Activated T-cell treated with anti-CD3 and anti-CD28 coated beads, Interleukin-2, amount 50 U/mL, for 48 hours (primary cell): ENCODE measurements at places on chromosomes 1 and 21.

DNA sequence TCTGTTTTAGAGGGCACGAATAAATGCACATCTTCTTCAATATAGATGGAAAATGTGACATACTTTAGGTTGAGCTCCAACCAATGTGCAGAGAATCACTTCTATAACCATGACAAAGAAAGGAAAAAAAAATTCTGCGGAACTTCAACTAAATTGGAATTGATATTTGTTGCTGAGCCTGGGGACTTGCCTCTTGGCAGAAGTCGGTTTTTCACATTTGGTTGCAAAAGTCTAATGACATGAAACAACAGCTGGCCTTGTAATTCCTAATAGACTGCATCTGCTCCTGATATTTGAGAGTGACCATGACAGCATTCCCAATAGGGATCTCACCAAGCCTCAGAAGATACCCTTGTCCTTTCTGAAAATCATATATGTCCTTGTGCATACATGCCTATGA is 112.8 kb downstream of the PRRX1 start:
- no peak for DNase-seq

DNA sequence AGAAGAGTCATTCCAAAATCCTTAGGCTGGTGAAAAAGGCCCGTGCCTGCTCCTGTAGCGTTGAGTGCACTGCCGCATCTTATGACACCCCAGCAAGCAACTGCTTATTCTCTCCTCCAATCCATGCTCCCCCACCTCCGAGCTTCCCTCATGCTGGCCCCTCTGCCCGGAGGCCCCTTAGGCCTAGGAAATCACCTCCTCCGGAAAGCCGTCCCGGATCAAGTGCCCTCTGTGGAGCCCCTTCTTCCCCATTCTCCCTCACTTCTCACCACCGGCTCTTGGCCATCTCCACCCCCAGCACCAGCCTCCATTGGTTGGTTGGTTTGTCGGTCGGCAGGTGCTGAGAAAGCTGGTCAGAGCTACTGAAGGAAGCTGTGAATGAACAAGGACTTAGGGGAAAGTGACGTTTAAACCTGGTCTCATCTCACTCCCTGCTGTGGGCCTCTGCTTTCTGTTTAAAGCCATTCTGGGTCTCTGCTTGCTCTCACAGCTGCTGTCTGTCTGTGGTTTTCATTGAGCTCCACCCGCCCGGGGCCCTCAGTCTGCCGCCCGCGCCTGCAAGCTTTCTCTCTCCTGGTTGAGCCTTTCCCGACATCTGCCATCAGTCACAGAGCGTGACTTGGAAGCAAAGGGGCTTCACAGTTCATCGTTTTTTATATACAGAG is 122.2 kb downstream of the KCNN3 start:
- DNase-seq, result peak; percentile 72

GRCh38 chr1:179876300-179876715 is 1.3 kb downstream of the TOR1AIP2 start:
- no peak for DNase-seq

DNA sequence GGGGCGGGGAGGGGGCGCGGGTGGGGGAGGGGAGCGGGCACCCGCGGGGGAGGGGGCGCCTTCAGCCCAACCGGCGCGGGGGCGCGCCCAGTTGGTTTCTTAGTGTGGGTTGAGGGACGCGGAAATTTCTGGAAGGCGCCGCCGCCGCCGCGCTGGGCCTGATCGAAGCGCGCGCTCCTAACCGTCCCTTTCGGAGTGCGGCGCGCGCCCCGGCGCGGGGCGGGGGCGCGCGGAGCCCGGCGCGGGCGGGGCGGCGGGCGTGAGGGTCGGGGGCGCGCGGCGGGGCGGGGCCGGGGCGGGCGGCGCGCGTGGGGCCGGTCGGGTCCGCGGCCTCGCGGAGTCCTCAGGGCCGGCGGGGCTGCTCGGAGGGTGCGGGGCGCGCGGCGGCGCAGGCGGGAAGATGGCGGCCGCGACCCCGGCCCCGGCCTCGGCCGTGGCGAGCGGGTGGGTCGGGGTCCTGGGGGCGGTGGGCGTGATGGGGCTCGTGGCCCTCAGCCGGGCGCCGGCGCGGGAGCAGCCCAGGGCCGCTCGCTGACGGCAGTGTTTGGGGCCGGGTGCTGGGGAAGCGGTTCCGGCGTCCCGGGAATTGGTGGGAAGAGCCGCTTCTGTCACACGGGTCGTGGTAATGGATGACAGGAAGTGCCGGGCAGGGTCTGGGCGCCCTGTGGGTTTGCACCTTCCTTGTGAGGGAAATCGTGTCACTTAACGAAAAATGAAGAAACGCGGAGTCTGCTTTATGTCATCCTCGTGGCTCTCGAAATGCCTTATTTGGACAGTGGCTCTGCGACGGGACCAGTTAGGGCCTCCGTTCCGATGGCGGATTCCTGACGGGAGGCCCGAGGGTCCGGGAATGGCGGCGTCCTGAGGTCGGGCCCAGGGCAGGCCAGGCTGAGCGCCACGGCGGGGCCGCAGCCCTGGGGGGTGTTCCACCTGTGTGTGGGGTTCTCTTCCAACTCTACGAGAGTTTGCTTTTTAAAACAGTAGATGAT is 764 bp downstream of the PKNOX1 start:
- DNase-seq, result peak; percentile 60

GRCh38 chr1:162844153-162844552 is 16.8 kb downstream of the CCDC190 start:
- DNase-seq, result no peak

DNA sequence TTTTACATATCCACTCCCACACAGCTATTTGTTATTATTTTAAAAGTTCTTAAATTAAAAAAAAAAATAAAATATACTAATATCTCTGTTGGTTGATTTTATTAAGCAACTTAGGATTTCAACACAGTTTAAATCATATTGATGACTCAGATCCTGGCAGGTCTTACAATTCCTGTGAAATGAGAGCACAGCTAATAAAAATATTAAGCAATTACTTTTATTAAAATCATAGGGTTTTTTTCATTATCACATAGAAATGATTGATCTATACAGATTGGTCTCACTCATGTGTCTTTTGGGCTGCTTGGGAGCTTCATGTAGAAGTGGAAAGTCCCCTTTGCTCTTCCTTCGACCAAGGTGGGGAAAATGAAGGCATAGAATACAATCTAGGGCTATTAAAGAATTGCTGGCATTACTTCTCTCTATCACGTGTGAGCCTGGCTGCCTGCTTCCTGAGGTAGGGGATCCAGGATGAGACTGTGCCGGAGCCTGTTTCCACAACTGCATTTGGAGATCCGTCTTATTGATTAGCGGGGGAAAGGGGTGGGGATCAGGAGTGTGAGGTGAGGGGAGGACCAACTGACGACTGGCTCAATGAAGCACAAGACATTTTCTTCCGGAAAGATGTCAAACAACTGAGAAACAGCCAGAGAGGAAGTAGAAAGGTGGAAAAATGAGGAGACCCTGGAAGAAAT is 858.0 kb downstream of the USP25 start:
- DNase-seq, result no peak

DNA sequence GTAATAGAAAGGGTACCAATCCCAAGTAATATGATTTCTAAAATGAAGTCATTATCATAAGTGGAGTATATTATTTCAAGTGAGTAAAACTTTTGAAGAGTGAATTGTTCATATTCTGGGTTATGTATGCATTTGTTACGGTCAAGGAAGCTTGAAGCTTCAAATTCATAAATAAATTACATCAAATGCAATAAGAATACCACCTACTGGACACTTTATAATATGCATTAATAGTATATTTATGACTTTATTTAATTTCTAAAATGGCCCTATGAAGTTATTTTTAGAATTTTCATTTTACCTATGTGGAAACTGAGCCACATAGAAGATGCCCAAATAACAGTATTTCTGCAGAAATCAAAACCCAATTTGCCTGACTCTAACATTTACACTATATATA is 260.6 kb downstream of the SMYD3 start:
- DNase-seq, result no peak

DNA sequence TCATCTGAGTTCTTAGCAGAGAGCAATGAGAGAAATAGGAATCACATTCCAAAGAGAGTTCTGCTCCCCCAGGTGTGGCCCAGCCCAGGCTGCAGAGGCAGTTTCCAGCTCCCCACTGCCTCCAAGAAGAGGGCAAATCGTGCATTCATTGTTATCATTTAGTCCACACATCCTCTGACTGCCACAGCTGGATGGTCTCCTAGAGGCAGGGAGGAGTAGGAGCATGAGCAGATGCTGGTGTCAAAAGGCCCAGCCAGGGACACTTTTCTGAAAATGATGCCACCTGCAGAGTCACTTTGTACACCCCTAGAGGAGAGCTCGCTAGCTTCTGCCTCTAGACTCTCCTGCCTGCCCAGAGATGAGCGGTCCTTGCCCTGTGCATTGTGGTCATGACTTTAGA is 33.6 kb upstream of the GNPAT start:
- no peak for DNase-seq

- DNase-seq, result no peak
Observed at GRCh38 chr1:211843507-211844298, 13.1 kb upstream of the LPGAT1 start.

DNA sequence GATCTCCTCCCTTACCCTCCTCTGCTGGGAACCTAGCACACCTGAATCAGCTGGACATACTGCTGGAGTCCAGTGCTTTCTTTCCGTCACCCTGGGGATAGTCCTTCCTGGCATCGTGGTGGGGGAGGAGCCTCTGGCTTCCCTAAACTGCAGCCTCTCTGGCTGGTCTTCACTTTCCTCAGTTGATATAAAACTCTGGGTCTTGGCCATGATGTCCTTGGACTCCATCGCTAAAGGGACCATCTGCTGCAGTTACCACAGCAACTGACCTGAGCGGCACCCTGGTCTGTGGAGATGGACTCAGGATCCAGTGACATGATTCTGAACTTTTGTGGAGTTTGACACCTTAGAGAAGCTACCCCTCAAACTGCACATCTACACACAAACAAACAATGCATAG is 22.8 kb downstream of the PARS2 start:
- DNase-seq, result no peak

GRCh38 chr1:56755911-56756310 is 63.3 kb downstream of the FYB2 start:
- no peak for DNase-seq

DNA sequence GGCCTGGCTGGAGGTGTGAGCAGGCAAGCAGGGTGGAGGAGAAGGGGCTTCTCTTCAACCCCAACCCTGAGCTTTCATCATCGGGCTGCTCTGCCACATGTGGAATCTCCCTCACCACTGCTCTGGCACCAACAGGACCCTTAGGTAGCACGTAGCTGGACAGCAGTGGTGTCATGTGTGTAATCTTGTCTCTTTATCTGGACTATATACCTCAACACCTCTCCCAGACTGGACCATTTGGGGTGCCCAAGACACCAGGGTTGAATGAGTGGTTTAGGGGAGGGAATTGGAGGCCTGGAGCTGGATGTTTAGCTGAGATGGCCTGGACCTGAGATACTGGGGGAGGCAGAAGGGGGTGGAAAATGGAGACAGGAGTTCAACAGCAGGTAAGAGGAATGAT is 63.0 kb downstream of the UBE2T start:
- DNase-seq, result no peak

GRCh38 chr1:172977296-172978017 is 73.3 kb downstream of the TNFSF18 start:
- no peak for DNase-seq

DNA sequence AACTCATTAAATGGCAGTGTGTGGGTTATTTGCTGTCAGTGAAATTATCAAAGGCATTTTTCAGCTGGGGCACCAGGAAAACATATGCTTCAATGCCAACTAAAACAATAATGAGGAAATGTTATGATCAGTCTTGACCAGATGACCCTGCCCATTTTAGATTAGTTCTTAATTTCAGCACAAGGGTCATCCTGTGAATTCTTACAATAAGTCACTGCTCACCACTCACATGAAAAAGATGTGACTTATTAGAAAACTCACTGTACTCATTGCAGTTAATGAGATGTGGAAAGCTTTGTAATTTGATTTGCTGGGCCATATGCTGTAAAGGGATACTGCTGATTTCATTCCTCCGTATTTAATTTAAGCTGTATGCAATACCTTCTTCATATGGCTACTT is 178.5 kb upstream of the LMO4 start:
- no peak for DNase-seq

- DNase-seq, result no peak
Observed at GRCh38 chr1:186155594-186155993, 219.5 kb downstream of the TPR start.

- DNase-seq, result no peak
Observed at GRCh38 chr21:34517491-34518245, 5.7 kb upstream of the KCNE1 start.

DNA sequence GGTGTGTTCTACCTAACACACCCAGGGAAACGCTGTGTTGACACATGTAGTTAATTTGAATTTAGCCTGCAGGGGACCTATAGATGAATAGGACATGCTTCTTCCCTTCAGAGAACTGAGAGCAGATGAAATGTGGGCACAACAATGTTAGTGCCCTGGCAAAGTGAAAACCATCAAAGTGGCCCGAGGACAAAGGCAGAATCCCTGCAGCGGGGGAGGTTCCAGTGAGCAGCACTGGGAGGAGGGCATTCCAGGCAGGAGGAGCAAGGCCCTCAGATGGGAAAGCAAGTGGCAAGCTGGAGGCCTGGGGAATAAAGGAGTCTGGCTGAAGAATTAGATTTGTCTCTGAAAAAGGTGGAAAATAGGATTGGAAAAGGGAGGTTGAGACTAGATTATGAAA is 37.2 kb downstream of the C1orf94 start:
- DNase-seq, result no peak

DNA sequence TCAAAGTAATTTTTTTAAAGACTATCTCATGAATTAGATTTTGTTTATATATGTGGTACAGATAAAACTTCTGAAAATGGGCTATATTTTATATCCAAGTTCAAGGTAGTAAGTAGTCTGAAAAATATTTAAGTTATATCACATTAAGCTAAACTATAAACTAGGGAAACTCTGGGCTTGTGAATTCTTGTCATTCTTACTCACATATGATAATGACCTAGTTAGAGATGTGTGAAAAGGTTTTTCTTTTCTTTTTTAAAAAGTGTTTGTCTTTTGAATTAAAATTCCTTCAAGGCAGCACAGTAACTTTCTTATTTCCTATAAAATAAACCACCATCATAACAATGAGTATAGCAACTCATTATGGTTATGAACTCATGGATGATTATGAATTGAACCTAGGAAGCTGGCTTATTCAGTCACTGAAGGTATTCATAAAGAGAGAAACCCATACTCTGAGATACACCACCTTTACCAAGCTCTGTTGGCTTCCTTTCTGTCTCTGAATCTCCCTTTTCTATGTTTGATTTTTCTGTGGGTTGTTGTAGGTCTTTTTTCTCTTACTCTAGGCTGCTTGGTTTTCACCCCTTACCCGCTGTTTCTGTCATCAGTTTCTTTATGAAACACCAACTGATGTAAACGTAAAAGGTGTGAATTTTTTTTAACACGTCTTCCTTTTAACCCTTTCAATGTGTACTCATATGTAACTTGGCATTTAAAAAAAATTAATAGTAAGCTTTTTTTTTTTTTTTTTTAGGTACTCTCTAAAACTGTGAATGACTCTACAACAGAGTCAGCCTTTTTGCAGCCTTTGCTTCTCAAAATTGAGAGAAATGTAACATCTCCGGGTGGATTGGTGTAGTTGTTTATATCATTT is 25.2 kb downstream of the IL12RB2 start:
- no peak for DNase-seq

GRCh38 chr1:248521856-248522255 is 14.0 kb downstream of the OR2G6 start:
- no peak for DNase-seq
